Peyer's patch (tissue), 4 donors: ENCODE measurements at places on chromosomes 5 and 9. TPM values are rescaled to one million over a fixed set of nuclear protein-coding genes. Genes with fewer than 3 reads are reported as not detected.

Gene MAMDC4
- 30.8 TPM for total RNA-seq

Gene TJP2
- 102 TPM for total RNA-seq

Gene SIT1
- not detected for total RNA-seq

Gene FBP2
- not detected for total RNA-seq

Gene SPTLC1
- total RNA-seq = 79.4 TPM

Gene ARID3C
- 0.53 TPM for total RNA-seq

Gene LMX1B
- total RNA-seq = not detected

Gene DCAF10
- 23.4 TPM for total RNA-seq

Gene FSD1L
- 11.6 TPM for total RNA-seq

Gene DBH
- not detected for total RNA-seq

Gene SPRY4
- 34.7 TPM for total RNA-seq

Gene PCDHGC5
- total RNA-seq = 1.4 TPM

Gene NEURL1B
- 77.4 TPM for total RNA-seq

Gene ROPN1L
- total RNA-seq = 1.7 TPM

Gene FBP1
- 376 TPM for total RNA-seq

Gene CLIC3
- 3.3 TPM for total RNA-seq

Gene ALDOB
- total RNA-seq = 852 TPM
